ENCODE measurements at places on chromosomes 16 and 17.

DNA sequence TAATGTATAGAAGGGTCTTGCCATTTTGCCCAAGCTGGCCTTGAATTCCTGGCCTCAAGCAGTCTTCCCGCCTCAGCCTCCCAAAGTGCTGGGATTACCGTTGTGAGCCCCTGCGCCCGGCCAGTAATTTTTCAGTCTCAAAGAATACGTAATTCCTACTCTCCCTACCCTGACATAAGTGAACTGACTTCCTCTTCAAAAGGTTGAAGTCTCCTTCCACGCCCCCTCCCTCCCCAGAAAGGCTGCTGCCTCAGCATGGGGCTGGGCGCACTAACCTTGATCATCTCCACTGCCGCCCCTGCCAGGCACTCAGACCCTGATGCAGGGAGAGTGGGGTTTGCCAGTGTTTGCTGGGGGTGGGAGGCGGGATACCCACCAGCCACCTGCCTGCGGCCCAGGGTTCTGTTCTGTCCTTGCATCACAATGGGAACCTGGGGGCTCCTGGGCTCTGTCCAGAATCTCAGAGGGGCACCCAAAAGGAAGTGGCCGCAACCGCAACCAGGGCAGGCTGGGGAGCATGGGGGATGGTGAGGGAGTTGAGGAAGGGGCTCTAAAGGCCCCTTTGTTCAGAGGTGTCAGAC, 27.5 kb downstream of the KIFC3 start:
- DNase-seq = no peak

DNA sequence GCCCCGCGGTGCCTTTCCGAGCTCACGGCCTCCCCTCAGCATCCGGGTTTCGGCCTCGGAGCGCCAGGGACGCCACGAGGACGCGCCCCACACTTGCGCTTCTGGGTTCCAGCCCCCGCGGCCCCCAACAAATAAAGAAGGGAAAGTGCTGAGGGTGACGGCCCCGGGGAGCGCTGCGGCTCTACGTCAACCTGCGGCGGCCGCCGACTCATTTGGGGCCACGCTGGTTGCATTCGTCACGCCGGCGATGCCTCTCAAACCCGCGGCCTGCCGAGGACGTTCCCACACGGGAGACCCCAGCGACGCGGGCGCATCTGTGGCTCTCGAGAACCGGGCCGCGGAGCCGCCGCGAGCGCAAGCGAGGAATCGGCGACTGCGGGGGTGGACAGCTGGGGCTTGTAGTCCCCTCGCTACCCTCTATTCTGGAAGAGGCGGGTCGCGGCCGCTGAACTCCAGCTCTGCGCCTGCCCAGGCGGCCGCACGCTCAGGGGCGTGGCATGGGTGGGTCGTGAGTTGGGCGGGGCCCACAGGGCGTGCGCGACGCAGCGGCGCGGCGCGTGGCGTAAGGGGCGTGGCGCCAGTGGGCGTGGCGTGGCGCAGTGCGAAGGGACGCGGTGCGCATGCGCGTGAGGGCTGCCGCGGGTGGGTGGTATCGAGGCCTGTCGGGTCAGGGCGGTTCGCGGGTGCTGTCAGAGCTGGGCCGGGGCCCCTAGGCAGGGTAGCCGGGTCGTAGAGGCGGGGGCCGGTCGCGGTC, at the start of gene AMZ2:
TSS of gene AMZ2 (plus strand) at position 599 of the 754 bp plus-strand sequence. CDS start 2,145 bp downstream, outside the sequence.
- peak; percentile 95 for DNase-seq

GRCh38 chr16:11143372-11144035, 112.5 kb downstream of the SOCS1 start:
- DNase-seq = no peak

DNA sequence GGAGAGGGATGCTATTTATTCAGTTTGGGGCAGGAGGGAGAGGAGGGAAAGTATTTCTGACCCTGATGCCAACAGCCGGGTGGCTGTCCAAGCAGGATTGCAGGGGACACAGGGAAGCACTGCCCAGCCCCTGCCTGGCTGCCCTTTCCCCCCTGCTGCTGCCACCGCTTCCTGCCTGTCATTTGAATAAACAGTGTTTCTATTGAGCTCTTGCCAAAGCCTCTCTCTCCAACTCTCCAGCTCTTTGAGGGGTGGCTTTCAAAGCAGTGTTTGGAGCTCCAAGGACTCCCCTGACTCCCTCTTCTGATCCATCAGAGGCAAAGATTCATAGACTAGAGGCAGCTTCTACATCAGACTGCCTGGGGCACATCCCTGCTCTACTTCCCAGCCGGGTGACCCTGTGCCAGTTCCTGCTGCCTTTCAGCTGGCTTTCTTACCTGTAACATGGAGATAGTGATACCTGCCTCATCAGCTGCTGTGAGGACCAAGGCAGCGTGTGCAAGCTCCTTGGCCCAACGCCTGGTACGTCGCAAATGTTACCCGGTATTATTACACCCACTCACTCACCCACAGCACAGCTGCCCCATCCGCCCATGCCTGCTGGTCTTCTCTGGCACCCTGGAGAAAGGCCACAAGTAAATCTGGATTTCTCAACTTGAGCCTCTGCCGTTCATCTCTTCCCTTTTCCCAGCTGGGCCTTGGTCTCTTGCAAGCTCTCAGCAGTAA, 9.5 kb downstream of the PROCA1 start:
- no peak for DNase-seq

DNA sequence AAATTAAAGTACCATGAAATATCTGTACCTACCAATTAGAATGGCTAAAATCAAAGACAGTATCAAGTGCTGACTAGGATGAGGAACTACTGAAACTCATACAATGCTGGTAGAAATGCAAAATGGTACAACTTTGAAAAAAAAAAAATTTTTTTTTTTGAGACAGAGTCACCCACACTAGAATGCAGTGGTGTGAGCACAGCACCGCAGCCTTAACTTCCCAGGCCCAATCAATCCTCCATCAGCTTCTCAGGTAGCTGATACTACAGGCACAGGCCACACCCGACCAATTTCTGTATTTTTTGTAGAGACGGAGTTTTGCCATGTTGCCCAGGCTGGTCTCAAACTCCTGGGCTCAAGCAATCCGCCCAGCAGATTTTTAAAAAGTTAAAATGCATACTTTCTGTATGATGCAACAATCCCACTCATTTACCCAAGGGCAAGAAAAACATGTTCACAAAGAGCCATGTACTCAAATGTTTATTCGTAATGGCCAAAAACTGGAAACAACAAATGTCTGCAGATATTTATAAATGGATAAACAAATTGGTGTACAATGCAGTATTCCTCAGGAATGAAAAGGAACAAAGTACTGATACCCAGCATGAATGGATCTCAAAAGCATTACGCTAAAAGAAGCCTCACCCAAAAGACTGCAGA, 8.7 kb downstream of the SMURF2 start:
- DNase-seq = no peak

GRCh38 chr17:78133179-78133951, 2.8 kb downstream of the TMC8 start:
- no peak for DNase-seq

DNA sequence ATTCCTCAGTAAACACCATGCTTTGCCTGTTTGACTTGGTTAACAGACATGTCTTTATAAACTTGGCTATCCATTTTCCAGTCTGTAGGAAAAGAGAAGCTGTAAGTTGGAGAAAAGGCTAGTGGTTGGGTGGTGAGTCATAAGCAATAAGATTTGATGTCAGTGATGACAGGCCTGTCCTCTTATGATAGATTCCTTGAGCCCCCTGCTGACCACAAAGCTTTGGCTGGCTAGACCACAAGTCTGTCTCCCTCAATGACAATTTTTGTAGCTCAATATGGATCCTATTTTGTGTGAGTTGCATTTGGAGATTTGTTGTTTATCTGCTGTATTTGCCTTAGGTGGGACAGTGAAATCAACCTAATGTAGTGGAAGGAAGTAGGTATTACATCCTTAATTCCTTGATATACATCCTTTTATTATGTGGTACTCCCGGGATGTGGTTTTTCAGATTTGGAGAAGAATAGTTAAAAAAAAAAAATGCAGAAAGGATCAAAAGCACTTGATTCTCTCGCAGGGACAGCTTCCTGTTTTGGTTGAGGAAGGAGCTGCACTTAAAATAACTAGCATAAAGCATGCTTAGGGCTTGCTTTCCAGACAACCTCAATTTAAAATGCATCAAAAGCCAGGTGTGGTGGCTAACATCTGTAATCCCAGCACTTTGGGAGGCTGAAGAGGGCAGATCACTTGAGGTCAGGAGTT, 67.4 kb downstream of the SIAH1 start:
- DNase-seq = no peak

- DNase-seq = peak; percentile 44
Observed at GRCh38 chr17:59105852-59106462, 723 bp downstream of the TRIM37 start.

DNA sequence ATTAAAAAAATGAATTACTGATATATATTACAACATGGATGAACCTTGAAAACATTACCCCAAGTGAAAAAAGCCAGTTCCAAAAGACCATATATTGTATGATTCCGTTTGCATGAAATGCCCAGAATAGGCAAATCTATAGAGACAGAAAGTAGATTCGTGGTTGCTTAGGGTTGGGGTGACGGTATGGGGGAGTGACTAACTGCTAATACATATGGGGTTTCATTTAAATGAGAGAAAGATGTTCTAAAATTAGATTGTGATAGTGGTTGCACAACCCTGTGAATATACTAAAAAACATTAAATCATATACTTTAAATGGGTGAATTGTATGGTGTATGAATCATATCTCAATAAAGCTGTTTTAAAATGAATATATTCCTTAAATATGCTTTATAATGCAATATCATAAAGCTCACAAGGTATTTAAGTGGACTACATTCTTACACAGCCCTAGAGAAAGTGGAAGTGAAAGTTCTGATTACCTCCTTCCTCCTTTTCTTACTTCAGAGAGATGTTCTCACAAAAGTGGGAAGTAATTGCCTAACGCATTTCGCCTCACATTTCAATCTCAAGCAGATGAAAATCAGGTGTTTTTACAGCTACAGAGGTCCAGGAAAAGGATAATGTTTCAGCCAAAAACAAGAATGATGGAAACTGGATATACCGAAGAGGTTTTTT, 142.7 kb upstream of the GNAO1 start:
- DNase-seq = no peak

DNA sequence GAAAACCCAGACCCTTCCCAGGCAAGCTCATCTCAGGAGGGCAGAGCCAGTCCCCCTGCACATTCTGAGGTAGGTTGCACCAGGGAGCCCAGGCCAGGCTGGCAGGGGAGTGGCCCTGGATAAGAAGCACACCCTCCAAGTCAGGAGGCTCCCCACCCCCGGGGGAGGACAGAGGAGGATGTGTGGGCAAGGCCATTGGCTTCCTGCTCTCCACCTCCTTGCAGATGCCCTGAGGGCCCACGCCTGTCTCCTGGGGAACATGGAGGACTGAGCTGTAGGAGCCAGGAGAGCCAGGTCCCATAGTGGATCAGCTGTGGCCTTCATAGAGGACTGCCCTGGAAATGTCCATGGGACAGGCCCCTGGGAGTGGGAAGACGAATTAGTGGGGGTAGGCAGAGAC, 126.7 kb downstream of the IRF8 start:
- no peak for DNase-seq

GRCh38 chr17:8475227-8475626, 39.5 kb downstream of the NDEL1 start:
- no peak for DNase-seq

- no peak for DNase-seq
Observed at GRCh38 chr16:12084436-12084835, 107.9 kb downstream of the SNX29 start.

GRCh38 chr17:57697891-57698711, 47.0 kb downstream of the CCDC182 start:
- no peak for DNase-seq

- no peak for DNase-seq
Observed at GRCh38 chr17:52297230-52298010, 138.9 kb upstream of the CA10 start.

DNA sequence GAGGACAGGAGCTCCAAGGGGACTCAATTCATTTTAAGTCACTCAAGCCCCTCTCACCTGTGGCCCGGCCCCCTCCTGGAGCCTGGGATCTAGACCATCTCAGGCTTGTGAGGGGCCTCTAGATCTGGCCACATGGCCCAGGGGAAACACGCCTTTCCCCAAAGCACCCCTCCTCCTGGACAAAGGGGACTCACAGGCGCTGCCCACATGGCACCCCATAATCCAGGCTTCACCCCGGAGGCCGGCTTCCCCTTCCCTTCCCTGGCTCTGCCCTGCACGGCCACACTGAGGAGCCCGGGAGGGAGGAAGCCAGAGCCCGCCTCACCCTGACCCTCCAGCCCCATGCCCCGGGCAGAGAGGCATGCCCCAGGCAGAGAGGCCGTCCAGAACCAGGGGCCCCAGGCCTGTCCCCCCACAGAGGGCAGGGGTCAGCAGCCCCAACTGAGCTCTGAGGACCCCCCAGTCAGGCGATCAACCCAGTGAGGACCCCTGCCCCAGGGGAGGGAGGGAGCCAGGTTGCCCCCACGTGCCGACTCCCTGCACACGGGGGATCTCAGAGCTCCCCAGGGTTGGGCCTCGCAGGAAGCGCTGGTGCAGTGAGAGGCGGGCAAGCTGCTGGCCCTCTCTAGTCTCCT, 10.9 kb downstream of the HS3ST6 start:
- DNase-seq = no peak

DNA sequence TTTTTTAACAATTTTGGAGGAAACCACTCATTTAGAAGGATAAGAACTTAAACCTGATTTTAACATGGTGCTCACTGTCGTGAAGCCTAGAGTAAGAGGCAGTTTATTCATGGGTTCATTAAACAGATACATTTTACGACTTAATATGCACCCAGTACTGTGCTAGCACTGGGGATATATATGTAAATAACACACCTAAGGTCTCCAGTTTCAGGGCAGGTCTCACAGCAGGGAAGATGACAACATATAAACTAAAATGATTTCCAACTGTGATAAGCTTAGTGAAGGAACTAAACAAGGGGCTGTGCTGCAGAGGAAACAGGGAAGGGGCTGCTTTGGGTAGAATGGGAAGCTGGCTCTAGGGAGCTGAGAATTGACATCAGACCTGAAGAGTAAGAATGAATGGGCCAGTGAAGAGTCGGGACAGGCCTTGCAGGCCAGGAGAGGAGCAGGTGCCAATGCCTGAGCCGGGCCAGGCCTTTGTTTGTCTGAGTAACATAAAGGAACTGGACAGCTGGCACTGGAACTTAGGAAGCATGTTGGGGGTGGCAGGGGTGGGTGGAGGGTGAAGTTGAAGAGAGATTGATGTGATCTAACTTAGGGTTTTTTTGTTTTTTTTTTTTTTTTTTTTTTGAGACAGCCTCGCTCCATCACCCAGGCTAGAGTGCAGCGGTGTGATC, 12.1 kb downstream of the NT5M start:
- no peak for DNase-seq

DNA sequence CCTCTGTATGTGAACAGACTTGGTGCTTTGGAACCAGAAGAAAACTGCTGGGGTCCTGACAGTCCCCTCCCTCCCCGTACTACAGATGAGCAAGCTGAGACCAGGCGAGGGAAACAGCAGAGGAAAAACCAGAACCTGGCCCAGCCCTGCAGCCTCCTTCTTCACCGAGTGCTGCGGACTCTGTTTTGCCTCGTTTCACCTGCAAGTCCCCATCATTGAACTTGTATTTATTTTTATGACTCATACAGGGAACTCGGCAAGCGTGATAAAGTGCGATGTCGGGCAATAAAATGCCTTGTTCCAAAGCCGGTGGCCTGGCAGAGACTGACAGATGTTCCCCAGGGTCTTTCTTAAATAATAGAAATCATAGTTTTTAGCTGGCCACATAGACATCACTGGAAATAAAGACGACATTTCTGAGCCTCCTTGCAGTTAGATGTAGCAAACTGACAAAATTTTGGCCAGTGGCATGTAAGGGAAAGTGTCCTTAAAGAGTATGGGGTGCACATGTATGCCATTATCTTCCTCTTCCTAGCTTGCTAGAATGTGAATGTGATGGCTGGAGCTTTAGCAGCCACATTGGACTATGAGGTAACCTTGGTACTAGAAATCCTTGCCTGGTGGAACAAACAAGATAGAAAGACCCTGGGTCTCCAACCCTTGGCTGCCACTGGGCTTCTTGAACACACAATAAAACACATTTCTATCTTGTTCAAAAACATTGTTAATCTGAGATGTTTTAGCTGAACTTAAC, 128.6 kb downstream of the IRF8 start:
- no peak for DNase-seq

Measured in activated CD4-positive, alpha-beta T cell treated with anti-CD3 and anti-CD28 coated beads, Interleukin-2, amount 50 U/mL, for 24 hours (primary cell).